ENCODE measurements at places on chromosomes 1 and 21.

GRCh38 chr1:112717263-112717873, 2.2 kb upstream of the PPM1J start:
- no peak for DNase-seq

DNA sequence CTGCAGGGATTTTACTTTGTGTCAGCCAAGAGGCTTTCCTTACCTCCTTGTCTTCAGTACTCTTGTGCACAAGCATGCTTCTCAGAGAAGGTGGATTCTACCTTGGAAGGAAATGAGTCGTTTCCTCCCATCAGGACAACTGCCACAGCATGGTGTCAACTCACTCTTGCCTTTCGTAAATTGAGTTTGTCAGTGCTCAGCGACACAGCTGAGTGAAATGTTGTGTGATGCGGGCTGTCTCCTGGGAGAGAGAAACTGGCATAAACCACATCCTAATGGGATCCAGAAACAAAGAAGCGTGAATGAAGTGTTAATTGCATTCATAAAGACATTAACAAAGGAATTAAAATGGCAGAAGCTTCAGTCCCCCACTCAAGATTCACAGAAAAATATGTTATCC, 51.5 kb upstream of the SLC22A15 start:
- no peak for DNase-seq

GRCh38 chr21:33283203-33283602, 17.0 kb downstream of the IL10RB start:
- DNase-seq, result no peak

- DNase-seq, result no peak
These were observed 47.7 kb upstream of the RPL11 start for GRCh38 chr1:23643736-23644554.

DNA sequence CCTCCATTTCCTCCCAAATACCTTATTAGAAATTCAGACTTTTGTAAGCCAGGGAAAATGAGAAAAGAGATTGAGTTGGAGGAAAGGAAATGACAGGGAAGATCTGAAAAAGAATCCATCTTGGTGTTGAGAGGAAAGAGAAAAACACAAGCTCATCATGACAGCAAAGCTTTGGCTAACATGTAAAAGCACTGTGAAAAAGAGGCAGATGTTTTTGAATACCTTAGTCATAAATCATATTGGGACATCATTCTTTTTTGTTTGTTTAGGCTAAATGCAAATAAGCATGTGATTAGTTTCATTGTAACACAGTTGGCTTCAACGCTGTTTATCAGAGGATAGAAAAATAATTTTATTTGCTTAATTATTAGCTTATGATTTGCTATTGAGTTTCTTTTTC, 64.6 kb downstream of the LHX8 start:
- DNase-seq, result no peak

All from fibroblast of lung (primary cell).